ENCODE measurements at places on chromosomes 7 and 10.

GRCh38 chr10:78911533-78912340, 157.0 kb upstream of the ZMIZ1 start:
- no peak for DNase-seq

DNA sequence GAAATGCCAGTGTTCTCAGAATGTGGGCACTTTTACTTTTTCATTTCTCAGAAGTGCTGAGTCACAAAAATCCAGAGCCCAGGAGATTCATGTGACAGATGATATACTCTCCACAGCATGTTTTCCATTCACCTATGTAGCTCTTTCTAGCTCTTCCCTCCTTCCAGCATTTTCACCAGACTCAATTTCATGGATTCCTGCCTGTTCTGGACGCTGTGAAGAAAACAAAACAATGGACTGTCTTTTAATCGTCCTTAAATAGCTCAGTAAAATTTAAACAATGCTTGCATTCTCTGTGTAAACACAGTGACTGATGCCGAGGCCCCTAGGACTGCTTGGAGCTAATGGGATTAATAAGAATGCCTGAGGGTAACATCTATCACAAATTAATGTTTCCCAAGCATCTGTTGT, 25.5 kb downstream of the ZNF713 start:
- no peak for DNase-seq

DNA sequence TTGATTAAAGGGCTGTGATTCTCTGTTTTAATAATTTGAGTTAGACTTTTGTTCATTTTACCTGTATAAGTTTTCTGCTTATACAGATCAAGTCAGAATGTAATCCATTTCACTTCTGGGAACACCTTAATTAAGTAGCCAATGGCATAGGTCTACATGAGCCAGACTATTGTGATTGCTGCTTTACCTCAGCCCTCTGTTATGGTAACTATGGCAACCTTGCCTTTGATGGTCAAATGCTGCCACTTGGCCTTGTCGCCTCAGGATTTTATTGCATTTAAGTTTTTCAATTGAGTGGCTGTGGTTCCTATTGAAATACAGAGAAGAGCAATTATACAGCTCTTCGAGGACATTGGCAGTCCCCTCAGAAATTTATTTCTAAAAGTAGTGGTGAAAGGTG, 64.3 kb upstream of the TMEM106B start:
- DNase-seq, result no peak

DNA sequence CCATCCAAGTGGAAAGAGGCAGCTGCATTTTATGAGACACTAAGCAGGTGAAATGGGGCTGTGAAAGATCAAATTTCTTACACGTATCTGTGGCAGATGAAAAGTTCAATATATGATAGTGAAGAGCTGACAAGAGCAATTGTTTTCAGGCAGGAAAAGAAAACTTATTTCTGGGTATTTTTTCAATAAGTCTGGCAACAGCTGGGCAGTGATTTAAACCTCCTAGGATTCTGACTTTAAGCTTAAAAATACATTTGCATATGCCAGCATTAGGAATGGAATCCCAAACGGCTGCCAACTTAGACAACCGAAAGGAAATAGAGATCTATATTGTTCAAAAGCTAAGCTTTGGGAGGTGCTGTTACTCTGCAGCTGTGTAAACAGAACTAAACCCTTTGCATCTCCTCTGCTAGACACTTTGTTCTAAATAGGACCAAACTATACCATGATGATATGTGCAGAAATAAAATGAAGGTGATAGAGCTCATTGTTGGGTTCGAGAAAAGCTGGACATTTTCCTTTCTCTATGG, 26.1 kb downstream of the DYNC1I1 start:
- no peak for DNase-seq
